HT1080 (cell line): ENCODE measurements at places on chromosomes 2 and 18.

- DNase-seq = peak; percentile 94
Measured at GRCh38 chr18:70373042-70373519, 84.2 kb downstream of the SOCS6 start.

- no peak for DNase-seq
Measured at GRCh38 chr18:68418881-68419280, 296.0 kb downstream of the TMX3 start.

GRCh38 chr2:200770847-200771246, 40.9 kb upstream of the BZW1 start:
- no peak for DNase-seq

GRCh38 chr2:88082781-88083180, 15.2 kb downstream of the SMYD1 start:
- no peak for DNase-seq
